Kidney epithelial cell (primary cell): ENCODE measurements at places on chromosomes 1 and 21. TPM values are rescaled to one million over a fixed set of nuclear protein-coding genes. Genes with fewer than 3 reads are reported as not detected.

DNA sequence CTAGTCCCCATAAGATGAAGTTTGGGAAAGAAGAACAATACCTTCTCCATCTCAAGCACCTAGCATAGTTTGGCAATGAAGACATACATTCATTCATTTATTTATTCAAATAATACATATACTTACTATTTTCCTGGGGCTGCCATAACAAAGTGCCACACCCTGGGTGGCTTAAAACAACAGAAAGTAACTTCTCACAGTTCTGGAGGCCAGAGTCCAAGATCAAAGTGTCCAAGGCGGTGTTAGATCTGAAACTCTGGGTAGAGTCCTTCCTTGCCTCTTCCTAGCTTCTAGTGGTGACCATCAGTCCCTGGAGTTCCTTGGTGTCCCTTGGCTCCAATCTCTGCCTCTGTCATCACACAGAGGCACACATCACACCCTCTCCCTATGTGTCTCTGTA, 112.1 kb upstream of the IGSF21 start:
- DNase-seq, result no peak

- no peak for DNase-seq
Observed at GRCh38 chr1:108831225-108831624, 25.7 kb downstream of the AKNAD1 start.

GREM2 gene
- 0.04 and 0.14 TPM in 2 replicates for total RNA-seq

GRCh38 chr1:228438266-228438665, 21.6 kb upstream of the TRIM17 start:
- DNase-seq, result no peak

INAVA gene
- total RNA-seq, result 185 and 292 TPM in 2 replicates

GRCh38 chr21:23951251-23951650, 1656.0 kb downstream of the MRPL39 start:
- no peak for DNase-seq

DNA sequence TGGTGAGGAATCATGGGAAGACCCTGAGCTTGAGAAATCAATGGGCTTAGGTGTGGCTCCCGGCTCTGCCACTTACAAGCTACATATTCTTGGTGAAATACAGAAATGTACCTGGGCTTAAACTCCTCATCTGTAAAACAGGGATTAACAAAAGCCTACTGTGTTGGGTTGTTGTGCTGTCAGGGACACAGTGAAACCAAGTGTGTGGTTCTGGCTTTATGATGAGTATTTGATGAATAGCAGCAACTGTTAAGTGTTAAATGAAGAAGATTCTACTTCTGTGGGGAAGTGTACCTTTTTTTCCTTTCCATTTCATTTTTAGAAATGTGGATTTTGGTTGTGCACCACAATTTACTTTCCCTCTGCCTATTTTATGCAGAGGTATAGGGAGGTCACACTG, 41.1 kb upstream of the DUSP10 start:
- DNase-seq, result no peak

SERINC2 gene
- total RNA-seq, result 105 and 131 TPM in 2 replicates

- peak; percentile 47 for DNase-seq
Observed at GRCh38 chr1:154446292-154446691, 41.1 kb downstream of the IL6R start.

- no peak for DNase-seq
Observed at GRCh38 chr1:93925206-93925605, 16.0 kb upstream of the GCLM start.

GRCh38 chr1:214404571-214405213, 123.7 kb downstream of the SMYD2 start:
- peak; percentile 77 for DNase-seq

FAM177B gene
- total RNA-seq, result not detected in 2 replicates

DNA sequence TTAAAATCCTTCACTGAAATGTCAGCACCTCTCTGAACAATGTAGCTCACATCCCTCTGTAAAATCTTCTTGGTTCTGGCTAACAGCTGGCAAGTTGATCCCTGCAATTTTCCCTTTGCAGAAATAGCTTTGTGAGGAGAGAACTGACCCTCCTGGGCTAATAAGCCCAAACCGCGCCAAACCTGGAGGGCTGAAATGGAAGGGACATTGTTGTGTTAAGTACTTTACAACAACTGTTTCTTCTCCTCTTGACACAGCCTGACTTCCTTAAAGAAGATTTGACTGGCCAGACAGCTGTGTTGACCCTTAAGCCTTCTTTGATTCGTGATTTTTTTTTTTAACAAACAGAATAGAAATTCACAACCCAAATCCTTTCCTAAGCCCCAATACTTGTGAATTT, 5.7 kb downstream of the LMX1A start:
- no peak for DNase-seq

SLC45A1 gene
- 0.79 and 1.5 TPM in 2 replicates for total RNA-seq

GRCh38 chr1:218516526-218516925, 171.4 kb downstream of the TGFB2 start:
- DNase-seq, result no peak

GRCh38 chr1:17191990-17192242, 13.0 kb upstream of the PADI1 start:
- no peak for DNase-seq

GRCh38 chr21:45893740-45894449, 87.7 kb upstream of the COL6A1 start:
- no peak for DNase-seq

DNA sequence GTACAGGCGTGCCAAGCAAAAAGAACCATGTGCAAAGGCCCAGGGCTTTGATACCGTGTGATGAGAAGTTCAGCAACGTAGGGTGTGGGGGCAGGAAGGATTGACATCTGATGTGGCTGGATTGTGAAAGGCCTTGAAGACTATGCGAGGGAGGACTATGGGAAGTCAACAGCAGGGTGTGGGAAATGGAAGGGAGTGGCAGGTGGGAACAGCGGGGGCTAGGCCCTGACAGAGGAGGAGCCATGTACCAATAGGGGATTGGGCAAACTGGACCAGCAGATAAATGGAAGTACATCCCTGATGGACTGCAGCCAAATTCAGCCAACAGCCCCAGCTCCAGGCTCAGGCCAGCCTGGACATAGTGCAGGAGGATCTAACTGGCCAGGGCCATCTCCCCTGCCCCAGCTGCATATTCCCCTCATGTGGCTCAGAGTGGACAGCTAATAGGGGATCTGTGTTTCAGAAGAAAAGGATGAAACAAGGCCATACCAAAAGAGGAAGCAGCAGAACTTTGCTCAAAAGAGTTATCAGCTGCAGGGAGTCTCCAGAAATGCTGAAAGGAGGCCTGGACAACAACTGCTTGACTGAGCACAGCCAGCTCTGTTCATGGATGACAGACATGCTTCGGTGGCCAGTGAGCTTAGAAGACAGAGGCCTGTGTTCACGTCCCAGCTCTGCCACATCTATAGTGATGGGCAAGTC, 140.2 kb upstream of the SGIP1 start:
- DNase-seq, result no peak

DNA sequence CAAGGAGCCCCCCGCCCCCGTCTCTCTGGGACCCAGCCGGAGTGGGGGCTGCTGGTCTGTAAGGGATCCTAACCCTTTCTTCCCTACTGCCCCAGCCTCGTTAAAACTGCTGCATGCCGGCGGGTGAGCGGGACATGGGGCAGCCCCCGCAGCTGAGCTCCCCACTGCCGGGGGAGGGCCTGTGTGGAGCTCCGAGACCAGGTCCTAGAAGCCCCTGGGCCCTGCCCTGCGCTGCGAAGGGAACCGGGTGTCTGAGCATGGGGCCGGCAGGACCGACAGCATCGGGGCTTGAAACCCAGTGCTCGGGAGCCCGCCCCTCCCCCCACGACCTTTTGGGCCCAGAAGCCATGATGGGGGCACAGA, 9.2 kb upstream of the COL6A1 start:
- DNase-seq, result no peak

DNA sequence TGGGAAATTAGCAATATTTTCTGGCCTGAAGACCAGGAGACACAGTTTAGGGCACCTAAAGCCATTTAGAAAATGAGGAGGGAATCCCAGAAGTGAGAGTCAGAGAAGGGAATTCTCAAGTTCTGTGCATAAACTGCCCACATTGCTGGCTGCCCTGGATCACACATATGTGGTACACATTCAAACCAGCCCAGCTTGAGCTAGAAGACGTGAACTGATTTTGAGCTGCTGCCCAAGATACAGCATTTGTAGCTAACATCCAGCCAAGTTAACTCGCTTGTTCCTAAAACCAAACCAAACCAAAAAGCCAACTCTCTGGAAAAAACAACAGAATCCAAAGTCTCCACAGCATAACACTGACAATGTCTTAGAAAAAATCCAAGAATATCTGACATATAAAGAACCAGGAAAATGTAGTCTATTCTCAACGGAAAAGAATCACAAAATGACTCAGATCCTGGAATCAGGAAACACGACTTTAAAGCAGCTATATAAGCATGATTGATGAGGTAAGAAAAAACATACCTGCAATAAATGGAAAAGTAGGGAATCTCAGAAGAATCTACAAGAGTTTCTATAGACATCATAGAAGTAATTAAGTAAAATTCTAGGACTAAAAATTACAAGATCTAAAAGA, 18.2 kb upstream of the QSOX1 start:
- DNase-seq, result no peak

GRCh38 chr1:220785166-220786056, 1.3 kb upstream of the MTARC1 start:
- no peak for DNase-seq

DNA sequence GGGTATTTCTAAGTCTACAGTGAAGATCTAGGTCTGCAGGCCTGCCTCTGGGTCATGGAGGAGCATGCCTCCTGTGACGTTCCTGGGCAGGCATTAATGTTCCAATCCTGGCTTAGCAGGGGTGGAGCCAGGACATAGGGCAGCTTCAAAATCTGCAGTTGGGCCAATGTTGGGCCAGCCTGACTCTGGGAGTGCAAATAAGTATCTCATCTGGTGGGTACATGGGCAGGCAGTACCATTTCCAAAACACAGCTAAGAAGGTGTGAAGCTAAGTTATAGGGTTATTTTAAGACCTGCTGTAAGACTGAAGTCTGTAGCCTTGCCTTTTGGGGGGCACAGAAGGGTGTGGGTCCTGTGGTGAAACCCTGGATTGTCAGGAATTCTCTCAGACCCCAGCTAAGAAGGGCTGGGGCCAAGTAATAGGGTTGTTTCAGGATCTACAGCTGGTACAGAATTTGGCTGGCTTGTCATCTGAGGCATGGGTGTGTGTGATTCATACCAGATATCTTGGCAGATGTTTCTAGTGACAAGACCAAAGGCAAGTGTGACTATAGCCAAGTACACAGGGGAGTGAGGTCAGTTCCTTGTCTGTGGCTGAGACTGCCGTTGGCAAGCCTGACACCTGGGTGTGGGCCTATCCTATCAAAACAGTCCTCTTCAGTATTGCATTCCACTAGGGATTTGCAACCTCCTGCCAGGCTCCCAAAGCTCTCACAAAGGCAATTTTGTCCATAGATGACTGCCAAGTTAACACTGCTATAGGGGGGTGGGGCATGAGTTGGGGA, 468.7 kb upstream of the B3GALT2 start:
- no peak for DNase-seq

DNA sequence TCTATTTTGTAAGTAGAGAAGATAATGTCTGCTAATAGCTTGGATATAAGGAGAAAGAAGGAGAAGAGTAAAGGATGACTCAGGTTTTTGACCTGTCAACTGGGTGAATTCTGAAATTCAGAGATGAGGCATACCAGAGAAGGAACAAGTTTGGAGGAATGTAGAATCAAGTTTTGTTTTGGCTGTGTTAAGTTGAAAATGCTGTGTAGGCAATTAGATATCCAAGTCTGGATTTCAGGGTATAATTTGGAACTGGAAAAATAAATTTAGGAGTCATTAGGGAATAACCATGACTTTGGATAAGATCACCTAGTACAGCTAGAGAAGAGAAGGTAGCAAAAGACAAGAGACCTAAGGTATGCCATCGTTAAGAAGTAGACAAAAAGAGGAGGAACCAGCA, 22.4 kb upstream of the GNG4 start:
- no peak for DNase-seq

DNA sequence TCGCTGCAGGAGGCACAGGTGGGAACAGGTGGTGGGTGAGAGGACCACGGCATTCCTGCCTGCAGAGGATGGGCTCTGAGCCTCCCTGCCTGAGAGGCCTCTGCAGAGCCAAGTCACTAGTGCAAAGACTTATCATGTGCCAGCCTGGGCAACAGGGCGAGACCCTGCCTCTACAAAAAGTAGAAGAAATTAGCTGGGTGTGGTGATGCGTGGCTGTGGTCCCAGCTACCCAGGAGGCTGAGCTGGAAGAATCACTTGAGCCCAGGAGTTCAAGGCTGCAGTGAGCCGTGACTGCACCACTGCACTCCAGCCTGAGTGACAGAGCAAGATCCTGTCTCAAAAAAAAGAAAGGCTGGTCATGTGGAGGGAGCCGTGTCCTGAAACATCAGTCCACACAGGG, 46.4 kb downstream of the PKNOX1 start:
- no peak for DNase-seq

DNA sequence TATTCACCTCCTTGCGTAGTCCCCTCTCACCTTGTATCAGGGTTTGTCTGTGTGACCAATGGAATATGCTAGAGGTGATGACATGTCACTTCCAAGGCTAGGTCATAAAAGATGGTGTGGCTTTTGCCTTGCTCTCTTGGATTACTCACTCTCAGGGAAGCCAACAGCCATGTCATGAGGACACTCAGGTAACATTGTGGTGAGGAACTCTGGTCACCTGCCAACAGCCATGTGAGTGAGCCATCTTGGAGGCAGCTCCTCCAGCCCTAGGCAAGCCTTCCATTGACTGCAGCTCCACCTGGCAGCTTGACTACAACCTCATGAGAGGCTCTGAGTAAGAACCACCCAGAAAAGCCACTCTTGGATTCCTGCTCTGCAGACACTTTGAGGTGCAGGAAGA, 11.0 kb upstream of the HEYL start:
- DNase-seq, result no peak

DNA sequence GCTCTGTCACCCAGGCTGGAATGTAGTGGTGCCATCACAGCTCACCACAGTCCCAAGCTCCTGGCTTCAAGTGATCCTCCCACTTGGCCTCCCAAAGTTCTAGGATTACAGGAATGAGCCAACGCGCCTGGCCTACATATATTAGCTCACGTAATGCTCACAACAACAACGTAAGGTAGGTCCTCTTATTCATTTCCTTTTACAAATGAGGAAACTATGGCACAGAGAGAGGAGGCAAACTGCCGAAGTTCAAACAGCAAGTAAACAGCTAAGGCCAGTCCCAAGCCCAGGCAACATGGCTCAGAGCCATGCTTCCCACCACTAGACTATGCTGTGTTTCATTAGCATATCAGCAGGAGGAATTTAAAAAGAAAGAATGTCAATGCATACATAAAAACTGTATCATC, 284.4 kb downstream of the VAV3 start:
- DNase-seq, result no peak

- DNase-seq, result no peak
Observed at GRCh38 chr21:35927262-35927661, 133.1 kb downstream of the SETD4 start.

- peak; percentile 42 for DNase-seq
Observed at GRCh38 chr1:153375511-153375910, at the start of gene S100A12. S100A12 (minus strand) TSS chr1:153375621; CDS start chr1:153374592, 1,029 bp downstream.

DNA sequence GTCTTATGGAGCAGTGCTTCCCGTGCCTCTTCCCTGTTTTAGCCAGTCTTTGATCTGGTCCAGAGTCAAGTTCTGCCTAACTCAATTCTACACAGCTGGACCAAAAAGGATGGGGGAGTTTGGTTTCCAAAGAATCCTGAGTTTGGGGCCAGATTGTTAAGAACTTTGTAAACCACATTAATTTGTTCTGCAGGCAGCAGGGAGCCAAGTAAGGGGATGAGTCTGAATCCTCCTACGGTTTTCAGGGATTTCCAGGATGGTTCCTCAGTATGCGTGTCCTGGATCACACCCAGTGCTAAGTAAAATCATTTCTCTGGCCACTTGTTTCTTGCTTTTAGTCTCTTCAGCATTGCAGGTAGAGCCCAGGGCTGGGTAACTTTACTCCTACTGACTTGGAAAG, 26.1 kb upstream of the GJA5 start:
- DNase-seq, result no peak

PRDX1 gene
- 242 and 298 TPM in 2 replicates for total RNA-seq

SPRR2F gene
- not detected in 2 replicates for total RNA-seq
